Naive thymus-derived CD4-positive, alpha-beta T cell (primary cell): ENCODE measurements at places on chromosomes 2 and 18. TPM values are rescaled to one million over a fixed set of nuclear protein-coding genes. Genes with fewer than 3 reads are reported as not detected.

The PCBP1 gene
- 198 TPM for polyA plus RNA-seq

The TDRD15 gene
- polyA plus RNA-seq, result not detected

The IKZF2 gene
- 1.9 TPM for polyA plus RNA-seq

The LBX2 gene
- not detected for polyA plus RNA-seq

The NPC1 gene
- 9.7 TPM for polyA plus RNA-seq

The VAMP5 gene
- 121 TPM for polyA plus RNA-seq

The GALNT13 gene
- not detected for polyA plus RNA-seq

The INPP5D gene
- 41.0 TPM for polyA plus RNA-seq

The CHRNG gene
- 0.26 TPM for polyA plus RNA-seq

The PLA2R1 gene
- not detected for polyA plus RNA-seq

The GATA6 gene
- not detected for polyA plus RNA-seq

The DSG4 gene
- polyA plus RNA-seq, result not detected

DNA sequence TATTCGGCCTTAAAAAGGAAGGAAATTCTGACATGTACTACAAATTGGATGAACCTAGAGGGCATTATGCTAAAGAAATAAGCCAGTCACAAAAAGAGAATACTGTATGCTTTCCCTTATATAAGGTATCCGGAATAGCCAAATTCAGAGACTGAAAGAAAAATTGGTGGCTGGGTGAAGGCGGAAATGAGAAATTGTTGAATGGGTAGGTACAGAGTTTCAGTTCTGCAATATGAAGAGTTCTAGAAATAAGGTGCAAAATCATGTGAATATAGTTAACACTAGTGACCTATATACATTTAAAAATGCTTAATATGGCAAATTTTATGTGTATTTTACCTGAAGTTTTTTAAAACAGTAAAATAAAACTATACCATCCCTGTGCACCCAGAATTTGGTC is 43.1 kb downstream of the RMP24 start:
- no peak for DNase-seq

DNA sequence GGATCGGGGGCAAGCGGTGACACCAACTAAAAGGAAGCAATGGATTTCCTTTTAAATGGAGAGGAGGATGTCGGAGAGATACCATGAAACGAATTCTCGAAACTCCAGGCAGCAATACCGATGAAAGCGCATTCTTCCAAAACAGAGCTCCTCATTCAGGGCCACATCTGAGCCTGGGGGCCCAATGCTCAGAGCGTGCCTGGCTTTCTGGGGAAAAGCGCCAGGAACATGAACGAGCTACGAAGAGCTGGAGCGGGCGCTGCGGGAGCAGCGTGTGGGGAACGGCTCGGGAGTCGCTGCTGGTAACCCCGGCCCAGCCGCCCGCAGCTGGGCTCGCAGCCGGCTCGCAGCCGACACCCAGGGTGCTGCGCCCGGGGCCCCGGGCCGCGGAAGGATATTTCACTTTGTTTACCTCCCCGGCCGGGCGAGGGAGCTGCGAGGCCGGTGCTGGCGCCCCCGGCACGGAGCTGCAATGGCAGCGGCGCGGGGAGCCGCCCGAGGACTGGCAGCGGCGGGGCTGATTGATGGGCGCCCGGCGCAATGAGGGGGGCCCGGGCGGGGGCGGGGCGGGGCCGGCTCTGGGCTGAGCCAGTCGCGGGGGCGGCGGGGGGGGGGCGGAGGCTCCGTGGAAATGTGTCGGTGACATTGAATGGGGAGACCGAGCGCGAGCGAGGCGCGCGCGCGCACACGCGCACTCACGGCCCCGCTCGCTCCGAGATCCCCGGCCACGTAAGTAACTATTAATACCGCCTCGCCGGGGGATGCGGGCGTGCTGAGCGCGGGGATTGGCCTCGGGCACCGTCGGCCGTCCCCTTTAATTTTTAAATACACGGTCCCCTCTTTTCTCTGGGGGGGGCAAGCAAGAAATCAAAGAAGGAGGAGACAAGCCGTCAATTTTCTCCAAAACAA is at the start of gene TRIB2:
TSS of gene TRIB2 (plus strand) at position 655 of the 909 bp plus-strand sequence. CDS start 1,372 bp downstream, outside the sequence.
- DNase-seq, result peak; percentile 82

- DNase-seq, result peak; percentile 50
Measured at GRCh38 chr2:136281281-136282114, 163.5 kb upstream of the CXCR4 start.

DNA sequence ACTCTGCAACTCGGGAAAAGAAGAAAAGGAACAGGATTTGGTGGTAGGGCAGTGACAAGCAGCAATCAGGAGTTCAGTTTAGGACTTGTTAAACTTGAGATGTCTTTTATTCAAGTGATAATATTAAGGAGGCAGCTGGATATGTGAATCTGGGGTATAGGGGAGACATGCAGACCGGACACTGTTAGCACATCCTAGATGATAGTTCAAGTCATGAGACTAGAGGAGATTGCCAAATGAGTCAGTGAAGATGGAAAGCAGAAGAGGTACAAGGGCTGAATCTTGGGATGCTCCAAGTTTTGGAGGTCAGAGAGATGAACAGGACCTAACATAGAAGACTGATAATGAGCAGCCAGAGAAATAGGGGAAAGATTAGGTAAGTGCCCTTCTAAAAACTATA is 69.5 kb upstream of the PSME4 start:
- DNase-seq, result no peak

DNA sequence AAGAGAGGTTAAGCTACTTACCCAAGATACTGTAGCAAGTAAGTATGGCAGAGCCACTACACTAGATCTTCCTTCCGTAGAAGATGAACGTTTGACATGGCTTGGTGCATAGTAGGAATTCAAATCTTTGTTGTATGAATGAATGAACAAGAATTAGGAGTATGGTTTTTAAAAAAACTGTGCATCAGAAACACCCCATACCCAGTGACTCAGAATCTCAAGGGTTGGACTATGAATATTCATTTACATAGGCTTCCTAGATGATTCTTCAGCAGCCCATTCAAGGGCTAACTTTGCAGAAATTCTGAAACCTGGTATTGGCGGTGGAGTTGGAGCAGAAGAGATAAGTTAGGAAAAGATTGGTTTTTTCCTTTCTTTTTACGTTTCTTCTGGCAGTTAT is 5.4 kb downstream of the ACTR3 start:
- no peak for DNase-seq

GRCh38 chr2:150994076-150994475 is 267.6 kb downstream of the RBM43 start:
- no peak for DNase-seq

DNA sequence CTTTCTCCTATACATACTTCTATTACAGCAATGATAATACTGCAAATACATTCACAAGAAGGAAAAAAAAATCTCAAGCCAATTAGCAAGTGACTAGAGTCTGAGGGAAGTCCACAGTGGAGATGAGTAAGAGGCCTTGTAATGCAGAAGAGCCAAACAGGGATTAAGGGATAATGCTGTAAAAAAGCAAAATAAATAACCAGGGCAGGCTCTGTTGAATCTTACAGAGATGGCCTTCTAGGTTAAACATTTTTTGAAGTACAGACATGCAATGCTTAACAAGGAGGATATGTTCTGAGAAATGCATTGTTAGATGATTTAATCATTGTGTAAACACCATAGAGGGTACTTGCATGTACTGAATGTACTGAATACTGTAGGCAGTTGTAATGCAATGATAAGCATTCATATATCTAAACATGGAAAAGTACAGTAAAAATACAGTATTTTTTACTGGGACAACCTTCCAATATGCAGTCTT is 122.1 kb upstream of the RMDN2 start:
- DNase-seq, result no peak

DNA sequence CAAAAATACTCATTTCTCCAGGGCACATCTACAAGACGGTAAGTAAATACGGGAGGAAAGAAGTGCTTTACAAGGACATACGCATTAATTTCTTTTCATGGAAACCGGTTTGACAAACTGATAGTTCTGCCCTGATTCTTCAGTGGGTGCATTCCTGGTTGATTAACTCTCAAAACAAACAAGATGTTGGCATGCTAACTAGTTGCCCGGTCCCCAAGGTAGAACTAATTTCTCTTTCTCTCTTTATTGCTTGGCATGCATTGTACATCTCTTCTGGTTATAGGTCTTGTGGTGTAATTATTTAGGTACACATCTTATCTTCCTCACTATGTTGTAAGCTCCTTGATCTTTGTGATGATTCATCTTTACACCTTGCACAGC is 46.9 kb upstream of the SPATS2L start:
- DNase-seq, result no peak

- no peak for DNase-seq
Measured at GRCh38 chr18:7206217-7206616, 24.7 kb upstream of the LRRC30 start.

DNA sequence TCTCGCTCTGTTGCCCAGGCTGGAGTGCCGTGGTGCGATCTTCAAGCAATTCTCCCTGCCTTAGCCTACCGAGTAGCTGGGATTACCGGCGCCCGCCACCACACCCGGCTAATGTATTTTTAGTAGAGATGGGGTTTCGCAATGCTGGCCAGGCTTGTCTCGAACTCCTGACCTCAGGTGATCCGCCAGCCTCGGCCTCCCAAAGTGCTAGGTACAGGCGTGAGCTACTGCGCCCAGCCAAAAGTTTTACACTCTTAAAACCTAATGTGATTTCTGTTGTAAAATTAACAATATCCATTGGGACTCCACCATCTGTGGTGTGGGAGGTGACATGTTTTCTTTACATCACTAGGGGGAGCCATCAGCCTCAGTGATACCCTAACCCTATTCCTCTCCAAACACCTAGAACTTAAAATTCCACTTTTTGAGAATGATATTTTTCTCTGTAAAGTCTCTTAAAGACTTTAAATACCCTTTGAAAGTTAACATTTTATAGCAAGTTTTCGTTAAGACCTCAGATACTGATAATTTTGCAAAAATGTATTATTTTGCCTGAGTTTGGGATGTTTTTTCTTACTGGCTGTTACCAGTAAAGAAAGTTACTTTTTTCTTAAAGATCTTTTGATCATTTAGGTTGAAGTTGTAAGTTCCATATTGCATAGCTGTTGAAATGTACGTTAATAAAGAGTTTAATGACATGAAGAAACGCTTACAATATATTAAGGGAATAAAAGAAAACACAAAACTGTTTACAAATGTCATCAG is 11.6 kb upstream of the EIF2AK2 start:
- DNase-seq, result peak; percentile 42

GRCh38 chr2:230172156-230172555 is 47.6 kb downstream of the SP110 start:
- DNase-seq, result no peak

DNA sequence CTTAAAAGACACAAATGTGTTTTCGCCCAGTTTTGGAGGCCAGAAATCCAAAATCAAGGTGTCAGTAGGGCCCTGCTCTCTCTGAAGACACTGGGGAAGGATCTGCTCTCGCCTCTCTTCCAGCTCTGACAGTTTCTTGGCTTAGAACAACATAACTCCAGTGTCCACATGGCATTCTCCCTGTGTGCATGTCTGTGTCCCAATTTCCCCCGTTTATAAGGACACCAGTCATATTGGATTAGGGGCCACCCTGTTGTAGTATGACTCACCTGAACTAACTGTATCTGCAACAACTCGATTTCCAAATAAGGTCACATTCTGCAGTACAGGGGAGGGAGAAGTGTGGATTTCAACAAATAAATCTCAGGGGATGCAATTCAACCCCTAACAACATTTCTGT is 263.2 kb downstream of the SS18 start:
- no peak for DNase-seq

DNA sequence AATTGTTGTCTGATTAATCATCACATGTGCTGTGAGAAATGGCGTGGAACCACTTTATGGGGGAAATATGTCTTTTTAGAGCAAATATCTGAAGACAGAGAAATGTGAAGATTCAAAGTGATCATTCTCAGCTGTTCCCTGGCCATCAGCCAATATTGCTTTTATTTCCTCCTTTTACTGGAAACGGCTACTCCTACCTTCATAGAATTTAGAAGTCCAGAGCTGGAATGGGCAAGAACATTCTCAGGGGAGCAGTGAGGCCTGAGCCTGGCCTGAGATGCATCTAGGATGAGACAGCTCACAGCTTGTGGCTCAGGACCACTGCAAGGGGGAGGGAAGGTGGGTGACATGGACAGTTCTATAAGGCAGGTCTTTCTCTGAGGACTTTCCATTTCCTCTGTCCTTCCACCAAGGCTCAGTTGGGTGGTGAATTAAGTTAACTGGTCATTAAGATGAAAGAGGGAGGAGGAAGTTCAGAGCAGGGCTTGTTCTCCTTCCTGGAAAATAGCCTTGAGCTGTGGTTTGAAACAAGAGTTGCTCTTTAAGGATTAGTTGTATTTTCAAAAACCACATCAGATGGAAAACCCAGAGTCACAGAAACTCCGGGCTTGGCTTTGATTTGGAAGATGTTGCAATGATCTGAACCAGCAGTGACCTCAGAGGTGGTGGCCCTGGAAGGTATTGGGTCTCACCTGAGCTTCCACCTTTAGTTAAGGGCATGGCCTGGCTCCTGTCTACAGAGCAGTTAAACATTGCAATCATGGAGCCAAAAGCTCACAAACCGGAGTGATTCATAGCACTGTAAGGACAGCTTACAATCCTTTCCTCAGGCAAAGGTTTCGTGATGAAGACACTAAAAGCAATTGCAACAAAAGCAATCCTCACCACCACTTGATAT is 144.3 kb downstream of the VAPA start:
- no peak for DNase-seq

DNA sequence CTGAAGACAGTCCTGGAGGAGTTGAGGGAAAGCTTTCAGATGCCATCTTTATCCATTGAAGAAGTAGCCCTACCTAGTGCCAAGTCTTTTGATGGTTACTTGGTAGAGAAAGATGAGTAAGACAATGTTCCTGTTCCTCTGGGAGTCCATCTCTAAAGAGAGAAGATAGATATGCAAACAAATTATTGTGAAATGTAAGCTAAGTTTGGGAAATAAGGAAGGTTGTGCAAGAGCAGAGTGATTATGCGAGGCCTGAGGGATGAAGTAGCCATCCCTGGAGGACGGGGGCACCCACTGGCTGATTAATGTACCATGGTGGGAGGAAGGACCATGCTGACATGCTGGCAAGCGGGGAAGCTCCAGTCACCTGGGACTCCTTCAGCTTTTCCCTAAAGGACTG is 994 bp upstream of the DTNA start:
- no peak for DNase-seq

- DNase-seq, result no peak
Measured at GRCh38 chr2:189254268-189254883, 74.8 kb upstream of the COL5A2 start.
